Smooth muscle cell of the pulmonary artery (primary cell): ENCODE measurements at places on chromosomes 7 and 10. TPM values are rescaled to one million over a fixed set of nuclear protein-coding genes. Genes with fewer than 3 reads are reported as not detected.

The EZH2 gene
- total RNA-seq, result 2.3 and 3.4 TPM in 2 replicates

The OR13A1 gene
- total RNA-seq, result not detected in 2 replicates

The VWA2 gene
- not detected in 2 replicates for total RNA-seq

The EN2 gene
- not detected in 2 replicates for total RNA-seq

The STEAP2 gene
- total RNA-seq, result 45.2 and 46.2 TPM in 2 replicates

The CASD1 gene
- 10.8 and 20.5 TPM in 2 replicates for total RNA-seq

The DPYSL4 gene
- 17.9 and 52.0 TPM in 2 replicates for total RNA-seq

The AKR1C4 gene
- total RNA-seq, result not detected in 2 replicates

The SEMA3D gene
- 11.8 and 22.5 TPM in 2 replicates for total RNA-seq

The C10orf105 gene
- total RNA-seq, result under 0.01 TPM in 1 of 2 replicates, not detected in the other

The GIMAP8 gene
- 0.07 TPM in 2 replicates for total RNA-seq

The FAM25A gene
- not detected in 2 replicates for total RNA-seq

The MBL2 gene
- not detected in 2 replicates for total RNA-seq

The TAC1 gene
- 0.07 TPM in 1 of 2 replicates, not detected in the other for total RNA-seq

The FBXO24 gene
- total RNA-seq, result 0.13 and 0.20 TPM in 2 replicates

The CALCR gene
- not detected in 2 replicates for total RNA-seq

The CRCP gene
- 19.4 and 21.2 TPM in 2 replicates for total RNA-seq

The ZNF727 gene
- total RNA-seq, result 0.07 and 0.10 TPM in 2 replicates
